Left ventricle myocardium superior (tissue), 1 donor: ENCODE measurements at places on chromosomes 16 and 17. TPM values are rescaled to one million over a fixed set of nuclear protein-coding genes. Genes with fewer than 3 reads are reported as not detected.
A peak's percentile ranks its signal among the peaks of the same experiment; 100 is the strongest.

- DNase-seq: peak; percentile 60
Observed at GRCh38 chr16:57372372-57373116, at the start of gene CX3CL1. Gene CX3CL1, plus strand, starts transcription at chr16:57372490. Its CDS starts 79 bp downstream, at chr16:57372569.

DNA sequence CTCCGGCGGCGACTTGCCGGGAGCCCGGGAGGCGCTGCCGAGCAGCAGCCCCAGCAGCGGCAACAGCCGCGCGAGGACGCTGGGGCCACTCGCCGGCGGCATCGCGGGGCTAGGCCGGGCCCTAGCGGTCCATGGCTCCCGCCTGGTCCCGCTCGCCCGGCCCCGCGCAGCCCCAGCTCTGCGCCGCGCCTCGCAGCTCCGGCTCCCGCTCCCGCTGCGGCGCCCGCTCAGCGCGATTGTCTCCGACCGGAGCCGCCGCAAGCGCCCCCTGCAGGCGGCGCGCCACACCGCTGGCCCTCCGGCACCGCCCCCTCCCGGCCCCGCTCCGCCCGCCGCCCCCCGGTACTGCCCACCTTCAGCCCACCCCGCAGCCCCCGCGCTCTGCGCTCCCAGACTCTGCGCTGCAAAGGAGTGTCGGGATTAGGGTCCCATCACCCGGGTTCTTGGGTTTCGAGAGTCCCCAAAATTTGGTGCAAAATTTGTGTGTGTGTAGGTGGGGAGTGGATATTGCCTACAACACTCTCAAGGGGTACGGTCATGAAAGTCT lies at the start of gene FAM171A2:
Gene FAM171A2, minus strand, starts transcription at position 241 of the 547 bp plus-strand sequence. Its CDS starts 139 bp downstream, at position 102.
- DNase-seq: peak; percentile 83

GRCh38 chr17:49996495-49997300 lies 1.7 kb upstream of the DLX3 start:
- DNase-seq: peak; percentile 73

DNA sequence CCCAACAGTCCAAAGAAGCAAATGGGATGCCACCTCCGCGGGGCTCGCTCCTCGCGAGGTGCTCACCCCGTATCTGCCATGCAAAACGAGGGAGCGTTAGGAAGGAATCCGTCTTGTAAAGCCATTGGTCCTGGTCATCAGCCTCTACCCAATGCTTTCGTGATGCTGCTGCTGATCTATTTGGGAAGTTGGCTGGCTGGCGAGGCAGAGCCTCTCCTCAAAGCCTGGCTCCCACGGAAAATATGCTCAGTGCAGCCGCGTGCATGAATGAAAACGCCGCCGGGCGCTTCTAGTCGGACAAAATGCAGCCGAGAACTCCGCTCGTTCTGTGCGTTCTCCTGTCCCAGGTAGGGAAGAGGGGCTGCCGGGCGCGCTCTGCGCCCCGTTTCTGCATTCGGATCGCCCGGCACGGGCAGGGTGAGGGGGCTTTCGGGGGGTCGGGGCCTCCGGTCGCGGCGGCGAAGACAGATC lies at the start of gene CDH13:
Gene CDH13, plus strand, starts transcription at position 179 of the 471 bp plus-strand sequence.
- DNase-seq: peak; percentile 71

GRCh38 chr16:3118846-3119245 lies 6.5 kb downstream of the ZNF205 start:
- no peak for DNase-seq

GRCh38 chr16:66924527-66925321 lies 611 bp downstream of the RRAD start:
- peak; percentile 78 for DNase-seq

Gene CACNA1G
- 0.25 TPM for total RNA-seq

Gene KCNJ12
- 11.4 TPM for total RNA-seq

Gene UTP18
- total RNA-seq: 7.3 TPM

Gene ACSM3
- total RNA-seq: 9.2 TPM

Gene FOXN1
- not detected for total RNA-seq
